ENCODE measurements at places on chromosomes 5 and 9.

DNA sequence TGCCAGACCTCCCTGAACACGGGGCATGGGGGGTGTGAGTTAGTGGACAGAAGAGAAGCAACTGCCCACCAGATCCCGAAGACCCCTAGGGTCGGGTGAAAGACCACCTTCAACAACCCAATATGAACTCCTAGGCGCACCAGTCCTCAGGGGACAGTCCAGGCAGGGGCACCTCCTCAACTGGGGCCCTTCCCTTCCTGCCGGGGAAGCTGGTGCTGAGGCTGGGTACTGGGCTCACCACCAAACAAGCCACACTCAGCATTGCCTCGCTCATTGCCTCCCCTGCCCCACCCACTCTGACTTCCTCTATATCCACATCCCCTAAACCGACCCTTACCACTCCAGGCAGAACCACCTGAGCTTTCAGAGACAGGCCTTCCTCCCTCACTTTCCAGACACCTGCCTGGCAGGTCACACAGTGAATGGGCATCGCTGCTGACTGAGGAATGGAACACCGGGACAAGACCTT is 42.5 kb downstream of the SEMA4D start:
- no peak for DNase-seq

DNA sequence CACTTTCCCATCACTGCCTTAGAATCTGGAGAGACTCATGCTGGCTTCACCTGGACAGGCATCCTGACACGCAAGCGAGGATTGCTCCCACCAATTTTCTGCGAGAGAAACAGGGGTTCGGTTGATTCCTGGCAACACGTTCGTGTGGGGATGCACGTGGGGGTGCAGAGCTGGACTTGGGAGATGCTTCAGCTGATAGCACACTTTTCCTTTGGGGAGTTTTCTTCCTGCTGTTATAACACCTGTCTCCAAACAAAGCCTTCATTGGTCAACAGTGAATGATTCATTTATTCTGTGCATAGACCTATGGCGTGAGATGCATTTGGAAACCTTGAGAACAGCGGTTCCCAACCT is 50.0 kb downstream of the ROPN1L start:
- no peak for DNase-seq

DNA sequence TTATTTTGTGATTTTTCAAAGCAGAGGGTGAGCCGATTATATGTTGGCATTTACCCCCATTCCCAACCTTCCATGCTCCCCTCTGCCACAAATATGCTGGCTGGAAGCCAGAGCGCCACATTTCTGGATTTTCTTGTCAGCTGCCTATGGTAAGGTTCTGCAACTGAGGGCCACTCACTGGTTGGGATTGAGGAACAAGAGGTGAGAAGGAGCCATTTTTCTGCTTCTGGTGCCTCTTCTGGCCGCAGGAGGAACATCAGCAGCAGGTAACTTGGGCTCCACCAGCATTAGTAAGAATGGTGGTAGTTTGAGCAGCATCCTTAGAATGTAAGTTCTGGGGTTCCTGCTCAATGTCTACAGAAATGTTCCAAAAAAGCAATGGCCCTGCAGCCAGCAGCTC is 159.5 kb upstream of the MAST4 start:
- DNase-seq: no peak

- DNase-seq: no peak
Observed at GRCh38 chr5:9547122-9547947, 1.5 kb upstream of the SEMA5A start.

- DNase-seq: no peak
Observed at GRCh38 chr5:36558641-36559040, 47.8 kb upstream of the SLC1A3 start.

DNA sequence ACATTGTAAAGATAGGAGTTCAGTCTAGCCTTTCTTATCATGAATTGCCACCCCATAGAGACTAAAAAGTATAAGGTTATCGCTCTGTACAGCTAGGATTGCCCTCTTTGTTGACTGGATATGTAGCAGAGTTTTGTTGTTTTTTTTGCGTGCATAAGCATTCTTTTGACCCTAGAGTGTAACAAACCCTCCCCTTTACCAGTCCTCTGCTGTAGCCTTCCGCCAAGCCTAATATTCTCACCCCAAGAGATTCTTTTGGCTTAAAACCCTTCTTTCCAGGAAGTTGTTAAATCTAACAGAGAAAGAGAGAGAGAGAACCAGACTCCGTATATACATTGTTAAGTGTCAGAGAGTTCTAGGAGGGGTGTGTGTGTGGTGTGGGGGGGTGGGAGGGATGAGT is 113.9 kb downstream of the FGF1 start:
- no peak for DNase-seq

DNA sequence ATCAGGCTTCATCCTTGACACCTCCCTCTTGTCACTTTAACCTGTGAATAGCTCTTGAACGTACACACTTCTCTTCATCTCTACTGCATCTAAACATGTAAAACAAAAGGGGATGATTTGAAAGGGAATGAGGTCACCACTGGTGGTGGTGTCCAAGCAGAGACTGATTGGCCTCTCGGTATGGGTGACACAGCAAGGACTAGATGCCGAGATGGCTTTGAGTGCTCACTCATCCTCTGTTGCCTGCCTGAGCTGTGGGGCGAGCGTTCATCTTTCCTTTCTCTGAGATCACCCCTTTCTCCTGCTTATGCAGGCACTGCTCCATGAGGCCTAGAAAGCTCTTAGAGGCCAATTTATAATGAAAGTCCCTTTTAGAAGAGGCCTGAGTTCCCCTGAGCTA is 51.9 kb downstream of the SEC61B start:
- DNase-seq: no peak

GRCh38 chr9:21988056-21988990 is 5.9 kb downstream of the CDKN2A start:
- DNase-seq: no peak

DNA sequence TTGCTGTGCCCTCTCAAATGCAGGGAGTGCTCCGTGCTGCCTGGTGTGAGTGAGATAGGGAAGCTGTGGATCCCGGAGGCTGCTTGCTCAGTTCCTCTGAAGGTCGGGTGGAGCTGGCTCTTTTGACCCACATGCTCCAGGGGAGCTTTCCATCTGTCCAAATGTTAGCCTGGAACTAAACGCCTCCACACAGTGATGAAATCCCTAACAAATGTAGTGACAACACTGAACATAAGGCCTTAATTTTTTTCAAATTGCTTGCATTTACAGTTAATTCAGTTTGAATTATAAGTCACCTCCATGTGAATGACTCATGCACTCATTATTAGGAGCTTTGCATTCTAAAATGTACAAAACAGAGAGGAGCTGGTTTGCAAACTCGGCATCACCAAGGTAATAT is 27.0 kb downstream of the PRDM6 start:
- no peak for DNase-seq

DNA sequence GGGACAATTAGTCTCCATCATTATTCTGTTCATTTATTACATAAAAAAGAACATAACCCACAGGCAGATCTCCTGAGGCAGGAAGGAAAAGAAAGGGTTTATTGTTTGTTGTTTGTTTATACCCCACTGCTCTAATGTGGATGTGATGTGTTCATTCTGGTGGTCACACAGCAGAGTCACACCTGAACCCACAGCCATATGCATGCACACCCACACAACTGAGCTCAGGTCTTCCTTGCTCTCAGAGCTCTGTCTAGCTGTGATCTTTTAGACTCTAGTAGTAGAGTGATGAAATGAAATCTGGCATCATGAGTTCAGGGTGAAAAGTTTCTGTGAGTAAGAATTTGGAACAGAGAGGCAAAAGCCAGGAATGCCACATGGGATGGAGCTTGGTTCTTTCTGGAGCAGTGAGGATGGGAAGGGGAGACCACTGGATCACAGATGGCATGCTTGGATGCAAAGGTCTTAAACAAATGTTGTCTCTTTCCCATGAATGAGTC is 227.0 kb downstream of the PAPPA start:
- DNase-seq: no peak

- DNase-seq: no peak
Observed at GRCh38 chr5:136776022-136776927, 410.9 kb upstream of the TRPC7 start.

GRCh38 chr9:8289681-8290080 is 490.1 kb upstream of the DMAC1 start:
- no peak for DNase-seq

DNA sequence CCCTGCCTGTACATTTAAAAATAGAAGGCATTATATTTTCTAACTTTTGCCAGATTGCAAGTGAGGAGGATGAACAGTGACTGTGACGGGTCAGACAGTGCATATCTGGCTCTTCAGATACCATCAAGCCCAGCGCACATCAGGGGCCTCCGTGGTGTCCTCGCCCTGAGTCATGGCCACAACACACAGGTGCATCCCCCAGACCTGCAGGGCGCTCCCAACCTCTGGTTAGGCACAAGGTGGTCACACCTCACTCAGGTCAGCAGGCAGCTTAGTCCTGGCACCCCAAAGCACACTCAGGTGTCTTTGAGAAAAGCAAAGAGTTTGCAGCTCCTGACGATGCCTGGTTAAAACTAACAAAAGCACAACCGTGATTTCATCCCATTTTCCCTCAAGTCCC is 28.6 kb downstream of the IRX2 start:
- no peak for DNase-seq

DNA sequence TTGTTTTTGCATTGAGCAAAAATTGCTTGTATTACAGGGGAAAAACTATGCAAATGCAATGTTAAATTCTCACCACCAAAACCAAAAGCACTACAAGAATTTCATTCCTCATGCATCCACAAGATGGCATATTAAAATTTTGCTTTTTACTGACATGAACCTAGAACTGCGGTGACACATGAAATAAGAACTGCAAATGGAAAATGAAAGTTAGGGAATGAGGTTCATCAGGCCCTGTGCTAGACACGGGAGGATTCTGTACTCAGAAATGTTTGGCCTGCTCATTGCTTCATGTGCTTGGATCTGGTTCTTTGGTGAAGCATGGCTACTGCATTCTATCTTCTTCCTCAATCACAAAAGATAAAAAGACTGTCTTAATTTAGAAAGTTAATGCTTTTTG is 9.1 kb upstream of the RFK start:
- DNase-seq: no peak

DNA sequence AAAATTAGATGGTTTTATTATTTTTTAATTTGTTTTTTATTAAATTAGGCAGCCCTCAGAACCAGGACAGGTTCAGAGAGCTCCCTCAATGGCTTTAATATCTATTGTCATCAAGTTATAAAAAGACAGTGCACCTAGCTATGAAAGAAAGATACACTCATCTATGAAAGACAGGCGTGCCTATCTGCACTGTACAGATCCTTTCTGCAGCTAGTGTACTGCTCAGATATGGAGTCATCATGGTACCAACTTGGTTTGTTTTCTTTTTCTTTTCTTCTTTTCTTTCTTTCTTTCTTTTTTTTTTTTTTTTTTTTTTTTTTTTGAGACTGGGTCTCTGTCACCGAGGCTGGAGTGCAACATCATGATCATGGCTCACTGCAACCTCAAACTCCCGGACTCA is 54.8 kb upstream of the GPBP1 start:
- no peak for DNase-seq

- DNase-seq: no peak
Observed at GRCh38 chr5:1073239-1074102, 38.4 kb downstream of the SLC12A7 start.

GRCh38 chr9:76624391-76625048 is 139.7 kb upstream of the PCA3 start:
- no peak for DNase-seq

DNA sequence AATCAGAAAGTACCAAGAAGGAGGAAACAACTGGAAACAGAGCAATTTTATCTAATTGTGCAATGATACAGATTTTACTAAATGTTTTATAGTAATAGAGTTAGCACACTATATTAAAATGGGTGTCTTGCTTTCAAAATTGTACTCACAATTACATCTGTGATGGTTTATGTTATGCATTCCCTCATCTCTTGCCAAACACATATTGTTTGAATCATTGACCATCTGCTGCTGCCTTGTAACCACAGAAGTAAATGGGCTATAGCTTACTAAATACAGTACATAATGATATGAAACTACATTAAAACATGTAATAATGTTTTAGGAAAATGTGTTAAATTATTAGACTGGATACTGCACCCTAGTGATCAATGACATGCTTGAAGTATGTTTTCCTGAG is 158.1 kb downstream of the SLC25A46 start:
- DNase-seq: no peak

GRCh38 chr9:129569502-129570449 is 51.1 kb downstream of the C9orf50 start:
- DNase-seq: no peak

DNA sequence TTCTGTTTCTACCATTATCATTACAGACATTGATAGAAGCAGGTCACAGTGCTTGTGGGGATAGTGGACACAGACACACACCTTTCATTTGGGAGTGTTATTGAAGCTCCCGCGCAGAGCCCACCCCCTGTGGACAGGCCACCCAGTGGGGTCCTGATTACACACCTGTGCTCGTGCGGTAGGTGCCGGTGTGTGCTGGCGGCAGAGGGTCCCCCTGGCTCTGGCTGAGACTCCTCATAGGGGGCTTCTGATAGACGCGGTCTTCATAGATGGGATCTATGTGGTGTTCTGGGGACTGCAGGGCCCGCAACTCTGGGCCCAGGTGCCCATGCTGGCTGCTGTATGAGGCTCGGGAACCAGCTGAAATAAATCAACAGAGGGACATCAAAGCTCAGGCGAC is 539.7 kb downstream of the CTNND2 start:
- DNase-seq: no peak

GRCh38 chr5:65800775-65801174 is 78.8 kb downstream of the NLN start:
- DNase-seq: no peak

DNA sequence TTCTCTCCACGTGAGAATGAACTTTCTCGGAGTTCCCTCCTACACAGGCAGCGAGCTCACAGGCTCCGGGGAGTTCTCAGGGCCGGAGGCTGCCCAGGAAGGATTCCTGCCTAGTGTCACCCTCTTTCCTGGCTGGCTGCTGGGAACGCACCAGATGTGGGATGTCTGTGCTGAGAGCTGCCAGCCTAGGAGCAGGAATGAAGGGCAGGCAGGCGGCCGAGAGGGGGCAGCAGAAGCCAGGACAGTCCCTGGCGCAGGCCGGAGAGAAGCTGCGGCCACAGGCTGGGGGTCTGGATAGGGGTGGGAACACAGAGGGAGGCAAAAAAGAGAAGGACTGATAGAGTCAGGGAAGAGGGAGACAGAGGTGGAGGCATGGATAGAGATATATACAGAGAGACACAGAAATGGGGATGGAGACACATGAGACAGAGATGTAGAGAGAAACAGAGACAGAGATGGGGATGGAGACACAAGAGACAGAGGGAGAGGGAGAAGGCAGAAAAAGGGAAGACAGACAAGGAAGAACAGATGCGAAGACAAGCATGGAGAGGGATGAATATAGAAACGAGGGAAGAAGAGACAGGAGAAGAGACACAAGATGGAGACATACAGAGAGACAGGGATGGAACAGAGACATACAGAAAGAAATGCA is 25.3 kb upstream of the ENHO start:
- no peak for DNase-seq

- no peak for DNase-seq
Observed at GRCh38 chr9:120946259-120946658, 19.7 kb upstream of the TRAF1 start.
